ENCODE measurements at places on chromosomes 6 and 20.
A peak's percentile ranks its signal among the peaks of the same experiment; 100 is the strongest.

- no peak for DNase-seq
Observed at GRCh38 chr6:156859686-156860085, 82.5 kb downstream of the ARID1B start.

GRCh38 chr6:167791780-167792478, 34.8 kb upstream of the AFDN start:
- no peak for DNase-seq

GRCh38 chr20:58697867-58698703, 5.5 kb downstream of the NPEPL1 start:
- DNase-seq = no peak

DNA sequence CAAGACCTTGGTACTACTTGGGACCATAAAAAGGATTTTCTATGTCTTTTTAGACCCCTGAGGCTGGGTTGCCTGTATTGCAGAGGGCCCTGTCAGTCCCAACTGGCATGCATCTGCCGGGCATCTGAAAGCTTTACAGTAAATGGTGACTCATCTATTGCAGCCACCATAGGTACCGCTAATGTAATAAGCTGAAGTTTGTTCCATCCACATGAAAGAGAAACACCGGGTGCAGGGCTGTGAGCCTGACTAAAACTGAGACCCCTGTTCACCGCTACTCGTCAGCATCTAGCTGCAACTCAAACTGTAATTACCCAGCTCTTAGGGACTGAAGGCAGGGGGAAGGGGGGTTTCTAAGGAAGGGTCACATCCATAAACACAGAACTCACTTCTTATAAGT, 49.5 kb downstream of the TRERF1 start:
- no peak for DNase-seq

- no peak for DNase-seq
Observed at GRCh38 chr20:38211200-38212097, 46.4 kb upstream of the TGM2 start.

DNA sequence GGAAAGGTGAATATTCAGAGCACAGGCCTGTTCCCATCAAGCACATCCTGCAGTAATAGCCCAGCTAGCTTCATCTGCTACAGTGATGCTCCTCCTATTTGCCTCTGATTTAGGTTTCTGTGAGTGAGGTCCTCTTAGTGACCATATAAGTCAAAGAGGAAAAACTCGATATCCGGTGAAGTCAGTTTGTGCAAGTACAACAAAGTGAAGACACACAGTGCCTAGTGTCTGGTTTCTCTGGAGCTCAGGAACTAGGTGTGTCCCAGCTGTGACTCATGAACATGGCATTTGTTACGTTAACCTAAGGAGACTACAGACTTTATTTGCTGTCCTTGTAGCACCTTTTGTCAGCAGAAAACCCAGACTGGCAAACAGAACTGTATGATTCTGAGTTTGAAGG, 33.9 kb downstream of the EDN1 start:
- no peak for DNase-seq

GRCh38 chr6:144174006-144174405, 23.7 kb downstream of the STX11 start:
- DNase-seq = no peak

DNA sequence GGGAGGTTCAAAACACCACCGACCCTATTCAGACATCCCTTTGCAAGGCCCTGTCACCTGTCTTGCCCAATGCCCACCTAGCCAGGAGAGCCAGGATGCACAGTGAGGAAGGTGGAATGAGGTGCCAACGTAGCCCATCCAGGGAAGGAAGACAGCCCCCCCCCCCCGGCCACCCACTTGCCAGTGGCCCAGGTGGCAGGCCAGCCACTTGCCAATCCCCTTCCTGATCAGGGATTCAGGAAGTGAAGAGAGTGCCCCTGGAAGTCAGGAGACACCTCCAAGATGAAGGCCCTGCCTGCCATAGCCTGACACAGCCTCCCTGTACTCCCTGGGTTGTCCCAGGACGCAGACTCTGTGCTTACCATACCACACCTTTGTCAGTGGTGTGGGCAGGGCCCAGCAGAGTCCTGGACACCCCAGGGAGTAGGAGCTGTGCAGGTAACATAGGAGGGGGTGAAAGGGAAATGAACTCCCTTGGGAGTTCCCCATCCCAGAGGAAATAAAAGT, 54.7 kb downstream of the MRPL14 start:
- no peak for DNase-seq

DNA sequence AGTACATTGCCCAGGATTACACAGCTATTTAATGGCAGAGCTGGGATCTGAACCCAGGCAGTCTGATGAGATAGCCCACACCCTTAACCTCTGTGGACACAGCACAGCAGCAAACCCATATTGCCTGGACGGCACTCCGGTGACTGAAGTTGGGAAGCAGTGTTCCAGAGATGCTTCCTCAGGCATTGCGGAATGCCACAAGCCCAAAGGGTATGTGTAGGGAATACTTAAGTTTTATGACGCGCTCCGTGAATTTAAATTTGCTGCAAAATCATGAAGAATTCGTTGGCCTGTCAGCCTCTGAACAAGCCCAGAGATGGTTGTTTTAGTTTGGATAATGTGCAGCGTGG, 46.4 kb downstream of the PSMG4 start:
- no peak for DNase-seq

DNA sequence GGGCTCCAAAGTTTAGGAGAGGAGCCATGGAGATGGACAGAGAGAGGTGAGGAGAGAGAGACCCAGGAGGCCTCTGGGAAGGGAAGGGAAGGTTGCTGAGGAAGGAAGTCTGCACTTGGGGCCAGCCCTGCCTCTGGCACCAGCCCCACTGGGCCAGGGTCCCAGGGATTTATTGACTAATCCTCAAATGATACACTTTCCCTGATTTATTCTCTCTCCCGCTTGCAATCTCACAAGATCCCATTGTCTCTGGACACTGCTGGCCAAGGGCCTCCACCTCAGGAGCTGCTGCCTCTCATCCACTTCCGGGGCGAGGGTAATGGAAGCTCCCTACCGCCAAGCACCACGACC, 43.6 kb upstream of the FOXP4 start:
- DNase-seq = no peak

GRCh38 chr6:80454197-80454596, 347.7 kb downstream of the BCKDHB start:
- DNase-seq = peak; percentile 38

DNA sequence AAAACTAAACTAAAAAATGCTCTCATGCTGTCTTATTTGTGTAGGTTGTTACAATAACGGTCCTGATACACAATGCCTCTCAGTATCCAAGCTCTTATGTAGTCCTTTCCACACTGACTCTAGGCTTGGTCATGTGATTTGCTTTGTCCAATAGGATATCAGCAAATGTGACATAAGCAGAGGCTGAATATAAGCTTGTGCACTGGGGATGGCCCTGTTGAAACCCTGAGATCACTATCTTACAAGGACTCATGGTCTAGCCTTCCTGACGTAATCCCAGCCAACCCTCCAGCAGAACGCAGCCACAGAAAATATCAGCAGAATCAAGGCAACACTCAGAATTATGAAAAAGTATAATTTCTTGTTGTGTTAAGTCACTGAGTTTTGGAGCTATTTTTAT, 145.1 kb upstream of the CCN2 start:
- peak; percentile 21 for DNase-seq

DNA sequence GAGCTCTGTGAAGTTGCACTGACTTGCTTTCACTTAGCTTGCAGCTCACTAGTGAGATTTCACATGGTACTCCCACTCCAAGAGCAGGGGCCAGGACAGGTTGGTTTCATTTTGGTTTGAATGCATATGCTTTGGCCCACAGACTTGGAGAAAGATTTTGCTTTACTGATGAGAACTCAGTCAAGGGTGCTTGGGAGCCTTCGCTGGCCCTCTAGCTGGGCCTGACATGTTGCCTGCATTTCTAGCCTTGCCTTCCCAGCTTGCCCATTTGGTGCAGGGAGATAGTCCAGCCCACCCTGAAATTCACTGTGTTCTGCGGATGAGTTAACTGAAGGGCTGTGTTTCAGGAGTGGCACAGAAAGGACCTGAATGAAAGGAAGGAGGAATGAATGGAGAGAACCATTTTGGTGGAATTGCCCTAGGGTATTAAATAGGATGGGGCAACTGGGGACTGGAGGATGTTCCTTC, 1.9 kb downstream of the SGK1 start:
- DNase-seq = no peak

DNA sequence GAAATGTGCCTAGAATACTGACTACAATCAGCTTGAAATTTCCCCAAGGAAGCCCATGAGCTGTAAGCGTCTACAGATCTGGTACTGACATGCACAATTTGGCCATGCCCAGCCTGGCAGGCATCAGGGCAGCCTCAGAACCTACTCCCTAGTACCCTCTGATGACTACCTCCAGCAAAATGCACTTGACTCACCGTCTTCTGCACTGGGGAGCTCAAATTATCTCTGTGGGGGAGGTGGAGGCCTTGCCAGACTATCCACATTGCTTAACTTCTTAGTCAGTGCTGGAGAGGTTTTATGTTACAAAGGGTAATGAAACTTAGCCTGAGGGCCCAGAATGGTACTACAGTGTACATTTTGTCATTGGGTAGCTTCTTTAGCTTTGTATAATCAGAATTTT, 126.0 kb upstream of the ADGRF1 start:
- DNase-seq = peak; percentile 97

- no peak for DNase-seq
Observed at GRCh38 chr6:165002358-165002757, 307.0 kb downstream of the C6orf118 start.

DNA sequence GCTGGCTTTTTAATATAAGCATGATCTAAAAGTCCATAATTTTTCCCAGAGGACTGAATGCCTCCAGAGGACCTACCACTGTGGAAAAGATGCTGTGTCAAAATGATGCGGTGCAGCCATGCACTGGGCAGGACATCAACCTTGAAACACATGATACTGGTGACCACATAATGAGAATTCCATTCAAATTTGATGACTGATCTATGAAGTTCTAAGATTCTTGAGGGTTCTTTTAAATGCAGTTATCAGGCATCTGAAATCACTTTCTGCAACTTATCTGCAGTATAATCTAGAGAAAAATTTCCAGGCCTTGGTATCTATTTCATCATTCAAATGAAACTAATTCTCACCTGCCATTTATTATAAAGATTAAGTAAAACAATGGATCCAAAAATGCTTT, 15.0 kb upstream of the MARCKS start:
- DNase-seq = no peak

DNA sequence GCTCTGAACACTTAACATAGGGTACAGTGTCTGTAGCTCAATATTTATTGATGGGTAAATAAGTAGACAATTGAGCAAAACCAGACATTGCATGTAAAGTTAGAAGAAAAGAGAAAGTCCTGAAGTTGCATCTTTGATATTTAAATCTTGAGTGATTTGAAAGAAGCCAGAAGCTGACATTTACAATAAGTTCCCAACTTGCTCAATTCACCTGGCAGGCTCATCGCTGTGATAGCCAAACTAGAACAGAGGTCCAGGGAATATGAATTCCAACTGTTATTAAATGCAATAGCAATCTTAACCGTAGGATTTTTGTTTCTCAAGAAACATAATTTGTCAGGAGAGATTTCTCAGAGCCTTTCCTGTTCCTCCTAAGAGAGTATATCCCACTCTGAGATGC, 65.9 kb upstream of the EDN1 start:
- DNase-seq = no peak

GRCh38 chr6:156900292-156900691, 123.1 kb downstream of the ARID1B start:
- DNase-seq = no peak

- no peak for DNase-seq
Observed at GRCh38 chr20:63048516-63049190, 41.9 kb upstream of the BHLHE23 start.

GRCh38 chr6:29502597-29502996, 14.8 kb upstream of the MAS1L start:
- DNase-seq = no peak

- DNase-seq = no peak
Observed at GRCh38 chr6:138291036-138291848, 73.0 kb upstream of the PBOV1 start.

DNA sequence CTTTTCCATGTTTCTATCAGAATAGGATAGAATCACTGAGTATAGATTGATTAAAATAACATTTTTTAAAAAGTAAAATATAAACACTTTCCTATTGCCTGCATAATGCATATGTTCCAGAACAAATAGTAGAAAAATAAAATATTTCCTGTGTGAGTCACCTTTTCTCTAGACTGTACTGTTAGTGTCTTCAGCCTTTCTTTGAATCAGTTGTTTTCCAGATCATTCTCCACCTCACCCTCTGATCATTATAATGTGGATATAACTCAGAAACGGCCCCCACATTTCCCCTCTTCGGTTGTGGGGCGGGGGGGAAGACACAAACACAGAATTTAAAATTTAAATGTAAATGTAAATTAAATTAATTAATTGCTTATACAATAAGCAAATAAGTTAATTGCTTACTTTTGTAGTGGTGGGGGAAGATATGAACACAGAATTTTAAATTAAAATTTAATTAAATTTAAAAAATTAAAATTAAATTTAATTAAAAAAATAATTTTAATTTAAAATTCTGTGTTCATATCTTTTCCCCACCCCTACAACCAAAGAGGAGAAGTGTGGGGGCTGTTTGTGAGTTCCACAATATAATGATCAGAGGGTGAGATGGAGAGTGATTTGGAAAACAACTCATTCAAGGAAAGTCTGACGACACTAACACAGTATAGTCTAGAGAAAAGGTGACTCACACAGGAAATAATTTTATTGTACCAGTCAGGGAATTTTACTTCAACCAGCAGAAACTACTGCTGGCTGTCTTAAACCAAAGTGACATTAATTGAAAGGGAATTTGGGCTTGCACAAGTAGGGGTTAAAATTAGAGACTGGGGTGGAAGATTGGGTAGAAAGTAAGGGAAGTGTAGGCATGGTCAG, 37.1 kb upstream of the PROKR2 start:
- no peak for DNase-seq

GRCh38 chr20:10090588-10091166, 55.9 kb downstream of the ANKEF1 start:
- no peak for DNase-seq

GRCh38 chr6:18656506-18656905, 269.4 kb downstream of the RNF144B start:
- no peak for DNase-seq

DNA sequence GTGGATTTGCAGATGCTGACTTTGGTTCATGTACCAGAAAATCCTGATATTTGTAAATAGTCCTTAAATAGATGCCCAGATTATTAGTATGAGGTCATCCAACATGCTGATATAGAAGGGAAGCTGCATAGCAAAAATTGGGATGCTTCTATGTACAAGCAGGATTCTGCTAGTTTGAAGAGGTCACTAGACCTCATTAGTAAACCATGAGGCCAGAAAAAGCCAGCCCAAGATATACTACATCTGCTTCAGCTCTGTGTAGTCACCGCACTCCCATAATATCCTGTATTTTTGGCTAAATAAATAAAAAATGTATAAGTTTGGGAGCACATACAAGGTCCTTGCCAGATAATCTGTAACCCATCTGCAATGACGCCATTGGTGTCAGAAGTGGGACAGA, 13.0 kb downstream of the PTPRT start:
- DNase-seq = no peak

DNA sequence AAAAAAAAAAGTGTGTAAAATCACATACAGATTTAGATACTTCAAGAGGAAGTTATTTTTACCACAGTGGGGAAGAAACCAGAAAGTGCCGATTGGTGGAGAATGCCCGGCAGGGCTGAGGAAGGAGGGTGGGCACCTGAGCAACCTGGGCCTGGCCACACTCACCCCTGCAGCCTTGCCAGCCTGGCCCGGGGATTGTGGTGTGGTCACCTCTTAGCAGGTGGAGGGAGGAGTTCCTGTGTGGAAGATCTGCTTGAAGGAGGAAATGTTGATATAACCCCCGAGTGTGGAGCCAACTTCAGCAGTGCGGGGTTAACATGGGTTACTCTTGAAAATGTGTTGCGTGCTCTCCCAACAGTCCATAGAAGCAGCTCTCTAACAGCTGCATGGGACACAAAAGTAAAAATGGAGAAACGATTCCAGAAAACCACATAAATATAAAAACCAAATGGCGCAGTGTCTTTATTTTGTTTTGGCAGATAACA, 14.7 kb downstream of the UST start:
- no peak for DNase-seq
